Heart left ventricle (tissue), 16 donors: ENCODE measurements at places on chromosomes 5 and 9.

GRCh38 chr5:25441810-25442209 lies 797.0 kb upstream of the CDH10 start:
- no peak for DNase-seq

DNA sequence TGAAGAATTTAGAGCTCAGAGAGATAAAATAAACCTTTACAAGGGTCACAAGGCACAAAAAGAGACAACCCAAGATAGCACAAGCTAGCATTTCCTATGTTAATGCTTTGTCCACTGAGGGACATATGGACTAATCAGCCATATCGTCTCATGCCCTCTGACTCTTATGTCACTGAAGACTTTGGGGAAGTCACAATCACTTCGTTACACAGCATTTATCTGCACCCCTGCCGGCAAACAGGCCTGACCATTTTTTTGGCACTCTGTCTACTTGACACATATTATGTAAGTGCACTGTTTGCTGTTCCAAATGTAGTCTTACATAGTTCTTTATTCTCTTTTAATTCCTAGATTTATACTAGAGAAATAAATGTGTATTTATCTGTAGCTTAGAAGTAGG lies 13.9 kb upstream of the BNC2 start:
- DNase-seq = no peak

DNA sequence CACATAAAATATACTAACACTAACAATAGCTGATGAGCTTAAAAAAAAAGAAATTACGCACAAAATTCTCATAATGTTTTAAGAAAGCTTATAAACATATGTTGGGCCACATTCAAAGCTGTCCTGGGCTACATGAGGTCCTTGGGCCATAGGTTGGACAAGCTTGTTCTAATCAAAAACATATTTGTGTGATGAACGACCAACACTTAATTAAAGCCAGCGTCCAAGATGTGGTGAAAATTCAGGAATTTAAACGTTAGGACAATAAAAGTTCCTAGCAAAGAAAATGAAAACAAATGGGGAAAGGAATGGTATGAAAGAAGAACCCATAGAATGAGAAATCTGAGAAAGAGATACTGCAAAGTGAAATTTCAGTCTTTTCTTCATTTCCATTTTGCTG lies 429.6 kb upstream of the DMAC1 start:
- no peak for DNase-seq

GRCh38 chr5:97163360-97163764 lies 19.7 kb downstream of the RIOK2 start:
- DNase-seq = no peak

DNA sequence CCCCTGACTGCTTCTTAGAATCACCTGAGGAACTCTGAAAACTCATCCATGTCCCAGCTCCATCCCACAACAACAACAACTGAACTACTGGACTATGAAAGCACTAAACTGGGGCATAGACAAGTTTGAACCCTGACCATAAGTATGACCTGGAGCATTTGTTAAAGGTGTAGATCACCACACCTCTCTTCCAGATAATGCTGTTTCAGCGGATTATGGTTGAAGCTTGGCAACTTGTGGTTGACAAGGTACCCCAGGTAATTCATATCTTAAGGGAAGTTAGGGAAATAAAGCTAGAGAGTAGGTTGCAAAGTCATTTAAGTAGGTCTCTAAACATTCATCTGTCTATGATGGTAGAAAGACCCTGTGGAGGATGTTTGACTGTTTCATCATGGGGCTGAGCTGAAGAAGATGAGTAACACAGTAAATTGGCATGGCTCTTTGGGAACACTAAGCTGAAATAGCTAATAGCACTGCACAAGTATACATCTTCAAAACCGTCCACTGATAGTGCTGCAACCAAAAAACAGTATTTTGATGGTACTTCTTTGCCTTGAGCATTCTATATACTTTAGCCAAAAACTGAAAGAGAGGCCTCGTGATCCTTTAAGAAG lies 80.2 kb downstream of the TMEM174 start:
- no peak for DNase-seq

DNA sequence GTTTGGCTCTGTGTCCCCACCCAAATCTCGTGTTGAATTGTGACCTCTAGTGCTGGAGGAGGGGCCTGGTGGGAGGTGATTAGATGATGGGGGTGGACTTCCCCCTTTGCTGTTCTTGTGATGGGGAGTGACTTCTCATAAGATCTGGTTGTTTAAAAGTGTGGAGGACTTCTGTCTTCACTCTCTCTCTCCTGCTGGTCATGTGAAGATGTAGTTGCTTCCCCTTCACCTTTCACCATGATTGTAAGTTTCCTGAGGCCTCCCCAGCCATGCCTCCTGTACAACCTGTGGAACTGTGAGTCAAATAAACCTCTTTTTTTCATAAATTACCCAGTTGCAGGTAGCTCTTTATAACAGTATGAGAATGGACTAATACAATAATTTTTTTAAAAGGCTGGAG lies 10.6 kb upstream of the MYO10 start:
- no peak for DNase-seq

- DNase-seq = no peak
Observed at GRCh38 chr5:106397700-106398099, 1273.0 kb downstream of the EFNA5 start.

- DNase-seq = no peak
Observed at GRCh38 chr9:38358390-38359296, 33.9 kb upstream of the ALDH1B1 start.
